ENCODE measurements at places on chromosomes 4 and X. TPM values are rescaled to one million over a fixed set of nuclear protein-coding genes. Genes with fewer than 3 reads are reported as not detected.

Gene PDLIM3
- 0.11 TPM for polyA plus RNA-seq

DNA sequence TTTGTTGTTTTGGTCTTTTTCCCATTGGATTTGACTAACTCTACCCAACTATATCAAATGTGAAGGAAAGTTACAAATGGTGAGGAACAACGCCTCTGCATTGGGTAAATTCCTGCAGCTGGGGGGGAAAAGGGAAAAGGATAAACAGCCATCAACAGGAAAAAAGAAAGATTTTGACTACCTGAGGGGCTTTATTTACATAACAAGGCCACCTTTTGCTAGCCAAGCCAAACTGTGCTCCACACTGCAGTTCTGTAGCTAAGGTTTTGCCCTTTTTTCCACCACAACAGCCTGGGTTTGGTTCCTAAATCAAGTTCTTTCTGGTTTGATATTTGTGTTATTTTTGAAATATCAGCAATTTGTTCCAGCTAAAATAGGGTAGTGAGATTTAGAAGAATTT lies 40.8 kb downstream of the RHOXF2B start:
- no peak for DNase-seq

Gene CC2D2A
- polyA plus RNA-seq = 10.0 TPM

DNA sequence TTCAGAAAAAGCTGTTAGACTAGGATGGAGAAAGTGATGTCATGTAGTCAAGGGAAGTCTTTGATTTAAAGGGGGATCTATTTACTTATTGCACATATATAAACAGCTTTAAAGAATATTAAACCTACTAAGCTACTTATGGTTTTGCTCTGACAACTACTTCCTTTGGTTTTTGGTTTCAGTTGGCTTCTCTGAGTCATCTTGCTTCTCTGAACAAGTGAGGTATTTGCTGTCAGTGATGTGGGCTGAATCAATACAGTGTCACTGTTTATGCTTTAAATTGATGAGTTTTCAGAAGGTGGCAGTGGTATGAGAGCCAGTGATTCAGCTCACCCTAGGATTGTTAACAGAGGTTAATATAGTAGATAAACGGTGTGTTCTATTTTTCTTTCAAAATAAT lies 75.1 kb downstream of the CEP44 start:
- DNase-seq = peak; percentile 8

- no peak for DNase-seq
Measured at GRCh38 chr4:122065915-122066314, 86.2 kb upstream of the BLTP1 start.

Gene AKAP14
- not detected for polyA plus RNA-seq

- DNase-seq = no peak
Measured at GRCh38 chr4:45155081-45155777, 428.9 kb upstream of the GNPDA2 start.

DNA sequence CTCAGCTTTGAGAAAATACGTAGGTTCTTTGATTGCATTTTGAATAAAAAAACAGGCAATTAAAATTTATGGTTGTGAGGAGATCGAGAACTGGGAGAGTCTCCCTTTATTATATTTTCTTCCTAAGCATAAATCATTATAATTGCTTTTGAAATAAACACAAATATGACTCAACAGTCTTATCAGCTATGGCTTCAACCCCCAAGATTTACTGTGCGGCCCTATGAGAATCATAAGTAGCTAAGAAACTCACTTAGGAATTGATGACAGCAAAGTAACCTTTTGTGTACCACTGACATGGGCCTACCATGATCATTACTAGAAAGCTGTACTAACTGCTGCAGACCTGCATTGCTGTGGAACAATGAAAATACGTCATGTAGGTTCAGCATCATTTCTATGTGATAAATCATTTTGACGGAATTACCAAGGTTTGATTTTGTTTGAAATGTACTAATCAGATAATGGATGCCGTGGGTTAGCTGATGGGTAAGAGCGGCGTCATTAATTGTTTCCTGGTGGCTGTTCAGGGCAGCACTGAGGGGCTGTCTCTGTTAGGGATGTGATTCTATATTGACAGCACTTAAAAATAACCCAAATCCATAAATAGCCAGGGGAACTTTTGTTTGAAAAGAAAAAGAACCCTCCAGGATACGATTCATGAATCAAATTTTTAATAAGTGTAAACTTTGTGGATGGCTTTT lies 51.5 kb upstream of the GPRIN3 start:
- DNase-seq = no peak

Gene GPR173
- polyA plus RNA-seq = 2.7 TPM

Gene SPANXA2
- not detected for polyA plus RNA-seq

Gene INPP4B
- 18.1 TPM for polyA plus RNA-seq

DNA sequence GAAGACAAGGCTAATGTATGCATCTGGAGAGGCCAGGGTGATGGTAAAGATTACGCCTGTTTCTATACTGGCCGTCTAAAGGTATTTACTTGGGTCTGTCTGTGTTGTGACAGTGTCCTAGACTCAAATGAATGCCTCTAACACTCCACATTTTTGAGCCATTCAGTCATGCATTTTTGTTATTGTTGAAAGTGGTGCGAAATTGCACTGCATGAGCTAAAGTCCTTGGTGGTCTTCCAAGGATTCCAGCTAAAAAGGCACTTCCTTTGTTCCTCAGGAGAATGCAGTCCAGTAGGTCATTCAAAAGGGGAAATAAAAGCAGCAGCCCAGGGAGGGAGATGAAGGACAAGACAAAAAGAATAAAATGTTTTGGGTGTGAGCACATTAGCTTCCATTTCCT lies 3.0 kb downstream of the GPC4 start:
- peak; percentile 3 for DNase-seq

Gene CITED1
- not detected for polyA plus RNA-seq

- no peak for DNase-seq
Measured at GRCh38 chr4:98248934-98249333, 12.2 kb upstream of the RAP1GDS1 start.

Gene CXCL6
- 0.06 TPM for polyA plus RNA-seq

DNA sequence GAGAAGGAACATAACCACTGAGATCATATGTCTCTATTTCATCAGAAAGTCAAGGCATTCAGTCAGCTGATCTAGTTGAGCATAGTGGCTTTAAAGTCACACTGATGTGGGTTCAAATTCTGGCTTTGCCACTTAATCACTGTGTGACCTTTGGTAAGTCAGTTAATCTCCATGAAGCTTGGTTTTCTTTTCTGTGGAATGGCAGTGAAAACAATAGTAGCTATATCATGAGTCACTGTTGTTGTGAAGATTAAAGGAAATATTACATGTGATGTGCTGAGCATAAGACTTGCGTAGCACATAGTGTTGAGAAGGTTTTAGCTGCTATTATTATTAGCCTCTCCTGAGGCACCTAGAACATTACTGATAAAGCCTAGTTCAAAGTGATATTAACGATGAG lies 242.2 kb downstream of the FMR1NB start:
- DNase-seq = no peak

DNA sequence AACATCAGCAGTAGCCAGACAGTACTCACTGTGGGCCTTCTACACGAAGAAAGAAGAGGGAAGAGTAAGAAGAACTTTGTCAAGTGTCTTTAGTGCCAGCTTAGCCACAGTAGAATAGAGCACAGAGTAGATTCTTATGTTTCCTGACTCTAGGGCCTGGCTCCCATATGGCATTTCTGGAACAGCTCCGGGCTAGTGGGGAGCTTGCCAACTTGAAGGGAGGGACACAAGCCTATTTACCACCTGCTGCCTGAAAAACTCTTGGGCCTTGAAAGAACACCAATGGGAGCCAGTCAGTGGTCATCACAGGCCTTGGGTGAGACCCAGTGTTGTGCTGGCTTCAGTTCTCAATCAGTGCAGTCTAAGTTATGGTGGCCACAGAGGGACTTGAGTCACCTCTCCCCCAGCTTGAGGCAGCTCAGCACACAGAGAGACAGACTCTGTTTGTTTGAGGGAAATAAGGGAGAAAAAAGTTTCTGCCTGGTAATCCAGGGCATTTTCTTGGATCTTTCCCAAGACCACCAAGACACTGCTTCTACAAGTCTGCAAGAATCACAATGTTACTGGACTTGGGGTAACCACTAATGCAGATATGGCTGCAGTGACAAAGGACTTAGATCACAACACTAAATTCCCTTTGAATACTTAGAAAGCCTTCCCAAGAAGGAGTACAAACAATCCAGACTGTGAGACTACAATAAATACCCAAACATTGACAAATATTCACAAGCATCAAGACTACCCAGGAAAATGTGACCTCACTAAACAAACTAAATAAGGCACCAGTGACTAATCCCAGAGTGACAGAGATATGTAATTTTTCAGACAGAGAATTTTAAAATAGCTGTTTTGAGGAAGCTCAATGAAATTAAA lies 261.0 kb upstream of the NDST3 start:
- DNase-seq = no peak

GRCh38 chr4:40114206-40114605 lies 57.6 kb downstream of the N4BP2 start:
- no peak for DNase-seq

Gene TMEM165
- polyA plus RNA-seq = 152 TPM

Data from BJ (cell line).